T-helper 17 cell (primary cell): ENCODE measurements at places on chromosomes 5 and 9.

DNA sequence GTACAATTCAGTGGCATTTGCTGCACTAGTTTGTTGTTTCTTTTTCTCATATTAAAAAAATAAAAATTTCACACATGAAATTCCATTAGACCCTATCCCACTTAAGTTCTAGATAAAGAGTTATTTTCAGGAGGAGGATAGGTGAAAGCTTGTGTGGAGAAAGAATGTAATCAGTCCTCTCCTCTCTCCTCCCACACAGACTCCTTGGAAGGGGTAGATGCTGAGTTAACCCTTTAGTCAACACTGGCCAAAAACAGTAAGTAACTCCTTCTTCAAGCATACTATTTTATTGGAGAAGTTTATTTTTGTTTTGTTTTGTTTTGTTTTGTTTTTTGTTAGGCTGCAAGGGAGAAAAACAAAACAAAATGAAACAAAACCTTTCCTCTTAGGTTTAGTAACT is 30.6 kb upstream of the LMNB1 start:
- no peak for DNase-seq

DNA sequence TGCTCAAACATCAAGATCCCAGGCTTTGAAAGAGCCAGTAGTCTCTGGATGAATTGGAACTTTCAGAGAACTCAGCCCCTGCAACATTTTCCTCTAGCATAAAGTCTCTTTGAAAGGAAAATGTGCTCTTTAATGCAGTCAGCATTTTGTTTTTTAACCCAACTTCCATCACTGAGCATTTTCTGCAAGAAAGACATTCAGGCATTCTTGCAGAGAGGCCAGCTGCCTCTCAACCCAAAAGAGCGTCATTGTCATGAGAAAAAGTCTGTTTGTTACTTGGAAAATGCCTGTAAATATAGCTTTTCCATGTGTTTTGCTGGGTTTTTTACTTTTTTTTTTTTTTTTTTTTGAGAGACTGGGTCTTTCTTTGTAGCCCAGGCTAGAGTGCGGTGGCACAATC is 225.0 kb downstream of the ADAMTSL1 start:
- DNase-seq = no peak

DNA sequence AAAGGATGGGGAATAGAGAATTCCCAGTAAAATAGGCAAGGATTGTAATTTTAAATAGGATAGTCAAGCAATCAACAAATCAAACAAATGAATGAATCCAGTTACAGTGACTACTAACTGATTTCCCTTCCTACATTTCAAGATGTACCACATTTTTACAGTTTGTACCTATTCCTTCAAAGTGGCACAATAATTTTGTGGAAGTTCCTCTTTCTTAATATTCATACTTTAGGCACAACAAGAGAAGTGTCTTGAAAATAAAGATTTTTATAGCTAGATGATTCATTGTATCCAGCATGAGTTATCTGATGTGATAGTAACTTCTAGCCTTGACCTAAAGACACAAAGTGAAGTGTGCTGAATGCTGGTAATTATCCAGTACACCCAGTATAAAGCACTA is 122.2 kb upstream of the ACOT12 start:
- DNase-seq = no peak

- DNase-seq = no peak
Measured at GRCh38 chr5:161311146-161311708, 235.3 kb downstream of the GABRB2 start.

GRCh38 chr5:135534609-135535419 is 950 bp downstream of the NEUROG1 start:
- DNase-seq = no peak

DNA sequence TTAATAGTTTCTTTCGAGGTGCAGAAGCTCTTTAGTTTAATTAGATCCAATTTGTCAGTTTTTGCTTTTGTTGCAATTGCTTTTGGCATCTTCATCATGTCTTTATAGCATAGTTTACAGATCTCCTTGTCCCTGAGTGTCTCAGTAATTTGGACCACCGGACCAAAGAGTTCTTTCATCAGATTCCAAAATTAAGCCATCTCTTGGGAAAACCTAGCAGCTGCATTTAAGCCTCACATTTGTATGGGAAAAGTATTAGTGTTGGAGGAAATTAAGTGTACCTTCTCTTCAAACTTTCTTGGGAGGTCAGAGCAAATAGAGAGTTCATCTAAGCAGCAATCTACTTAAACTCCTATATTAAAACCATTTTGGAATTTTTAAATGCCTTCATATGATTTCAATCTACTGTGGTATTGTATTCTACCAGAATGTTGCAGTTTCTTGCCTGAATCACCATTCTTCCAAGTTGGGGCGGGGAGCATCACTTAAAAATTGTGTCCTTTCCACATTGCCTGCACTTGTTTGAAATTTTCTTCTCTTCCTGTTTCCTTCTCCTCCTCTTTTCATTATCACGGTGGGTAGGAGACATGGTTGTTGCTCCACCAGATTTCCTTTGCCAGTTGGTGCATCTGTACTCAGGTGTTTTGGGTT is 97.3 kb upstream of the DAB2 start:
- no peak for DNase-seq

DNA sequence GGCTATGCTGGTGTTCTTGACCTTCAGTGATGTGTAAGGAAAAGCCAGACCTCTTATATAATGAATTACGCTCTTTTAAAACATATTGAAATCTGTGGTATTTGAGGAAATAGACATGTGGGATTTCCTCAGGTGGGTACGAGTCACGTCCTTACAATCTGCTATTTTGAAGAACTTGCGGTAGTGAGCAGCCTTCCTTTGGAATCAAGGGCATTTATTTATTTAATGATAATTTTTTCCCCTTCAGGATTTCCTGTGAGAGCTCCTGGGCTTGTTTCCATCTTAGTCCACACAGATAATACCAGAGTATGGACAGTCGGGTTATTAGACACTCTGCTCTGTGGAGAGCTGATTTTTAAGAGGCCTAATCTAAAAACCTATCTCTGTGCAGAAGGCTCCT is 167.9 kb downstream of the ARHGEF28 start:
- DNase-seq = no peak

DNA sequence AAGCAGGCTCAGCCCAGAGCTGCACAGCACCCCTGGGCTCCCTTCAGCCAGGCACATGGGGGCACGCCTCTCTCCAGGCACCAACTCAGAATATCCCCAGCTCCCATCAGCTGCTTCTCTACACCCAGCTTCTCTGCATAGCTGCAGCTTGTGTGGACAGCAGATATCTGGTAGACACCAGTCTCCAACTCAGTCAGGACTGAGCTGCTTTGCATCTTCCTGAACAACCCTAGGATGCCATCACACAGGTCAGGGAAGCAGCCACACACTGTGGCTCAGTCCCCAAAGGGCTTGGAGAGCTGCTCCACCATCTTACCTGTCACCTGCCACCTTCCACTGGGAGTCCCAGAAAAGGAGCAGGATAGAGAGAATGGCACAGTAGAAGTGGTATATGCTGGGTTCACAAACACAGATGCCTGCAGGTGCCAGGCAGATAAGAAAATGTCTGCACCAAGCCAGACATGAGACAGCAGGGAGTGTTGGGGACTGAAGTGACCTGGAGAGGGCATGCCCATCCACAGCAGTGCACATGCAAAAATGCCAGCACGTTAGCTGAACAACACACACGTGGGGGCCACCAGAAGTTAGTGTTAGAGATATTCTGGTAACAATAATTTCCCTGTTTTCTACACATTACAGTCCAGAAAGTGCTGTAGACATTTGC is 42.0 kb downstream of the THBS4 start:
- no peak for DNase-seq

DNA sequence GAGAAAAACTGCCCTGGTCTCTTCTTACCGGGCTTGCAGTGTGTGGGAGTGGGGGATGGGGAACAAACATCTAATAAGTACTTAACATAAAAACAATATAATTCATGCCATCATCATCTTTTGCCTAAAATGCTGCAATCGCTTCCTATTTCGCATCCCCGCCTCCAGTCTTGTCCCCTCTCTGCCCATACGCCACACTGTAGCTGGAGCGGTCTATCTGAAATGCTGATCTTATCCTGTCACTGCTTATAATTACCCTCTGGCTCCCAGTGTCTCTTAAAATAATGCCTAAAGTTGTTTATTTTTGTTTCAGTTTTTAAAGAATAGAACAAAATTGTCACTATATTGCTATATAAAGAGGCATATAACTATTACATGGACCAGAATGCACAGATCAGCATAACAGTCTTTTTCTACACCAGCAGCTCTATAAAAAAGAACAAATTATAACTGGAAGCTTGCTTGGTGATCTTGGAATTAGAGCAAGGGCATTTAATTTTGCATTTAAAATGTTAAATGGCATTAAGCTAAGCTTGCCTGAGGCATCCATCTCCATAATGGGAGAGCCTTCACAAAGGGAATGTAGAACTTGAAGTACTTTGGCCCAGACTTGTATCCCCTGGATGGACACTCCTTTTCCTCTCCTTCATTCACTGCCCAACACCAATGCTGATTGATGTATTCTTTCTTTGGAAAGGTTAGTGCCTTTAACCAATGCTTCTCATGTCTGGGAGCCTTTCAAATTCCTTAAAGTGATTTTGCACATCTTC is 12.2 kb downstream of the NTRK2 start:
- DNase-seq = no peak
